WERI-Rb-1 (cell line): ENCODE measurements at places on chromosomes 7 and 10.

GRCh38 chr7:381211-382042 is 91.5 kb downstream of the FOXL3 start:
- no peak for DNase-seq

- DNase-seq, result no peak
Observed at GRCh38 chr10:128812000-128812399, 655.0 kb upstream of the MGMT start.

DNA sequence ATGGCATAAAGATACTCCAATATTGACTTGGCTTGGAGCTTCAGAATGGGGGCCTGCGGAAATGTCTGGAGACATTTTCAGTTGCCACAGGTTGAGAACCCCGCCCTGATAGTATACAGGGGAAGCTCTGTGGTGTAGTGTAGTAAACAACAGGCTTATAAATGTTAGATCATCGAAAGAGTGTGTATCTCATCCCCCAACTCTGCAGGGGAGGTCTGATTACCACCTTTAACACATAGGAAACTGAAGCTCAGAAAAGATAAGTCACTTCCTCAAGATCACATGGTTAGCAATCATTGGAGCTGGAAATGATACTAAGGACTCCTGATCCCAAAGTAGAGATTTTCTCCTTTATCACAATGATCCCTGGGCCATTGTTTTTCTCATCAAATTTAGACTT is 144.5 kb upstream of the BMPER start:
- no peak for DNase-seq

DNA sequence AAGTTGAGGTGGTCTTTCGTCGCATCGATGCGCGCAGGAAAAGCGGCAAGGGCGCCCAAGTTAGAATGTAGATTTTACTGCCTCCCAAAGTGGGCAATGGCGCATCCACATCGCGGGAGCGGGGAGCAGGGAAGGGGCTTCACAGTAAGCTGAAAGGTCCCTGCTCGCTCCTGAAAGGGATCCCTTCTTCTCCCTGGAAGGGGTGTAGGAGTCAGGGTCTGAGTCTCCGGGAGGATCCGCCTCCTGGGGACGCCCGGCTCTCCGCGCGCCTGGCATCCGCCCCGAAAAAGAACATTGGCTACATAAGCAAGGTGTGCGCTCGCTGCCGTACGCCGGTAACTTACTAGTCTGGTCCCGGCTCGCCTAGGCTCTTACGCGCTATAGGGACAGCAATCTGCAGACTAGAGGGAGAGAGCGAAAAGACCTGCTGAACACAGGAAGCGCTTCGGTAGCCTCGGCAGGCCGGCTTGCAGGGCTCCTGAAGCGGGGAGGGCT is 804 bp downstream of the UNC5B start:
- peak; percentile 83 for DNase-seq

DNA sequence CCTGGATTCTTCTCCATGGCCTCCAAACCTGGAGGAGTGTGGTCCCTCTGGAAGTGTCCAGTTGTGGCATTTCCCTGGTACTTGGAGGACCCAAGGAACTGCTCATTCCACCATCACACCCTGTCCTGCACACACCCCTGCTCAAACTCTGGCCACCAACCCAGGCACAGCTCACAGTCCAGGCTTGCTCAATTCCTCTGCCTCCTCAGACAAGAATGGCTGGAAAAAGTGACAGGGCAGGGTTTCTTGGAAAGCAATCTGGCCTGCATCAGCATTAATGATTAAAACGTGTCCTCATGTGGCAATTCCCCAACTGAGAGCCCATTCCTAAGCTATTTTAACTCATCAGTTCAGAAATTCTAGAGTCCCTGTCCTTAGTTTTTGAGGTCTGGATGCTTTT is 17.2 kb upstream of the TPST1 start:
- DNase-seq, result no peak

DNA sequence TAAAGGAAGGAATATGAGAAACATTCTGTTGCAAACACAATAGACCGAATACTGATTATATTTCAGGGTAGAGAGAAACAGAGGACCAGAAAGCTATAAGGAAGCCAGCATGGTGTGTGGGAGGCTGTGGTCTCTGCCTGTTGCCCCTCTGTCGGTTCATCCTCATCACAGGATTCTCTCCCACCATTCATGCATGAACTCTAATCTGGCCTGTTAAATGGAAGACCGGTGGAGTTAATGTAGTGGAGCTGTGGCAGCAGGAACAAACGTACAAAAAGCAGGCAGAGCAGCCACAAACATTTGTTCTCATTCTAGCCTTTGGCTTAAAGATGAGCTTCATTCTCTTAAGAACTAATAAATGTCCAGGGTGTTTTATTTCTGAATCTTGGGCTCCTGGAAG is 902.4 kb downstream of the LRMDA start:
- DNase-seq, result peak; percentile 16
